Kasumi-1 (cell line): ENCODE measurements at places on chromosomes 2 and 18.
A peak's percentile ranks its signal among the peaks of the same experiment; 100 is the strongest.

- DNase-seq = no peak
Measured at GRCh38 chr18:44290366-44290977, 390.2 kb upstream of the SETBP1 start.

DNA sequence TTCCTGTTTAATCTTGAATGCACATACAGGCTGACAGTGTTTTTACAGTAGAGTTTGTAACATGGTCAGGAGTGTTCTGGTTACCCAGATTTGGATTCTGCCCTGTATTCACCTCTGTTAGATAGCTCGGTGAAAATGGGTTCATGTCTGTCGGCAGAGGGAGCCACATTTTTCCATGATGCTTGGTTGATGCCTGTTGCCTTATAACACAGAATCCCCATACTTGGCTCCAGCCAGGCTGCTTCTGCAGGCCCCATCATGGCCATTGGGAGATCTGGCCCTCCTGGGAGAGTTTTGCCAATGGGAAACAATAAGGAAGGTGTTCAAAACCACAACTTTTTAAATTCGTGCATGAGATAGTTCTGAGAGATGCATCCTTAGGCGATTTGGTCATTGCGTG is 78.1 kb downstream of the WDSUB1 start:
- peak; percentile 76 for DNase-seq

GRCh38 chr2:8367833-8368232 is 314.0 kb upstream of the ID2 start:
- DNase-seq = no peak

DNA sequence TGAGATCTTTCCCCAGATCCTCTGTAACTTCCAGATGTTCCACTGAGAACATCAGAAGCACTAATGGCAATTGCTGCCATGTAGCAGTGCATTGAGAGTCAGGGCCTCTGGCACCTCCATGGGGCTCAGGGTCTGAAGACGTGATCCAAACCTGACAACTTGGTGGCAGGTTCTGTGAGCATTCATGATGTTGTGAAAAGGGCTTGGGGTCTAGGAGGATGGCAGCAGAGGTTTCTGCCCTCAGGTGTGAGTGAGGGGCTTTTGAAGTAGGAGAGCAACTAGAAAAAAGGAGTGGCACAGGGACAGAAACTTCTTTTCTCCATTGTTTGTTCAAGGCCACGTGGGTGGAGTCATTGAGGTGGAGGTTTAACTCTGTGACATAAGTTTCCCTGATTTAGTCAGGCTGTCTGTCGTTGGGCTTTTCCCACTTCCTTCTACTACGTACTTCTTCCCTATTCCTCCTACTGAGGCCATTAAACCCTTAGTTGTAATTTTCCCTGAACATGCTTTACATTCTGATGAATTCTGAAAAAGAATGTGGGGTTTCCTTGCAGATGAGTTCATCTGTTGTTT is 13.1 kb downstream of the CFLAR start:
- peak; percentile 42 for DNase-seq

DNA sequence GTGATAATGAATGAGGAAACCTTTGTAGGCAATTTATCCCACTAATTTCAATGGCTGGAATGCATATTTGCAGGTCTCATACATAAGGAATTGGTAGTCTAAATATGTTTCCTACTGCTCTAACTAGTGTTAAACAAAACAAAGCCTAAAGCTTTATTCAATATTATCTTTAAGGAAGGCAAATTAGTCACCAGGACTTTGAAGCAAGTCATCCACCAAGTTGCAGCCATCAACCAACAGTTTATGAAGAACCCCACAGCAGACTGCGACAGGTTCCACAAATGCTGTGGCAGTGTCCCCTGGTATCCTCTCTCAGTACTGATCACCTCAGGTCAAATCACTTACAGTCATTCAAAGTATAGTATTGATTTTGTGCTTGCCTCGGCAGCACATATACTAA is 181.5 kb upstream of the ZFP36L2 start:
- DNase-seq = no peak

DNA sequence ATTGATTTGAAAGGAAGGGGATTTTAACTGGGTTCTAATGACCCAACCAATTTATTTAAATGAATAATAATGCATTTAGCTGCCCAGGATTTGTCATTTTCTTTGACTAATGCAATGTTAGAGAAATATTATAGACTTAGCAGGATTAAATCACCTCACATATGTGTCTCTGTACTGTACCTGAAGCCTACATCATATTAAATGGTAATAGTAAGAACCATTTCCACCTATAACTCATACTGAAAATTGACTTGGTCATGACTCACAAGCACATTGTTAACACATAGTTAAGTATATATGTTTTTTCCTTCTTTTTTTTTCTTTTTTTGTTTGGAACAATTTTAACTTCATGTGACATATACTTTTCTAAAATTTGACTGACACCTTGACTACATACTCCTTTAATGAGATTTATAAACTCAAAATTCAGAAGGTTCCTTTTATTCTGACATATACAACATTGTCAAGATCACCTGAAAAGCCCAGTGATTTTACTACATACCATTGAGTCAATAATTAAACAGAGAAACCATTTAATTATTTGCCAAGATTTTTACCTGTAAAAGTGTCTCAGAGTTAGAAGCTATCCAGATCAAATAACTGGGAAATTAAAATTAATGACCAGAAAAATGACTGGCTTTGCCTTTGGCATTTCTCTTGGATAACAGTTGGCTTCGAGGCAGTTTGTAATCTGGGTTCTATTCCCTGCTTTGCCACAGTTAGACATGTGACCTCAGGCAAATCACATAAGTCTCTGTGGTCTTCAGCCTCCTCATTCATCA is 58.8 kb upstream of the CDC42EP3 start:
- no peak for DNase-seq

DNA sequence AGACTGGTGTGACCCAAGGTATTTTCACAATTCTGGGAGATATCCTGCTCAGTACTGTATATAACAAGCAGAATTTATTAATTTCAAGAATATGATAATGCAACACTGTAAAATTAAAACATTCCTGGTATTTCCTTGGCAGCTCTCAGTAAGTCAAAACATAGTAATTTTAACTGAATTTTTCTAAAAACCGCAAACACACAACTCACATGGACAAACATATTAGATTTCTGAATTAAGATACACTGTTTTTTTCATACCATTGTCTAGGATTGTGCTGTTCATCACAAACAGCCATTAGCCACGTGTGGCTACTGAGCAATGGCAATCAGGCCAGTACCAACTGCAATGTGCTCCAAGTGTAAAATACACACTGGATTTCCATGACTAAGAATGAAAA is 29.6 kb downstream of the LPIN2 start:
- no peak for DNase-seq

DNA sequence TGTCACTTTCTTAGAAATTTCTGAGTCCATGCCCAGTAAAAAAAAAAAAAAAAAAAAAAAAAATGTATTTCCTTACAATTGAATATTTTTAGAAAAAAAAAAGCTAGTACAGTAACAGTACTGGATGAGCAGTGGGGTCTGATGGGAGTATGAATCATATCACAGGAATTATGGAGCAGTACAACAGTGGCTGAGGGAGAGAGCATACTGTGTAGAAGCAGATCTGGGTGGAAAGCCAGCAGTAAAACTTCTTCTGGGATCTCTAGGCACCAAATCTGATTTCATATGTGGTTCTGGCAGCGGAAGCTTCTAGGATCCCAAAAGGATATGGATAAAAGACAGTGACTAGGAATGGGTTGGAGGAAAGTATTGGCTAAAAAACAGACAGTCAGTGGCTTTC is 414.9 kb upstream of the FSHR start:
- DNase-seq = no peak

GRCh38 chr2:182672466-182673165 is 43.4 kb upstream of the DNAJC10 start:
- no peak for DNase-seq

- no peak for DNase-seq
Measured at GRCh38 chr18:56727399-56727798, 76.2 kb downstream of the WDR7 start.

GRCh38 chr2:43178602-43179542 is 47.5 kb downstream of the ZFP36L2 start:
- peak; percentile 77 for DNase-seq

- DNase-seq = peak; percentile 75
Measured at GRCh38 chr2:193584522-193584938, 1389.8 kb upstream of the TMEFF2 start.

- DNase-seq = no peak
Measured at GRCh38 chr2:40346535-40347354, 105.1 kb downstream of the SLC8A1 start.

DNA sequence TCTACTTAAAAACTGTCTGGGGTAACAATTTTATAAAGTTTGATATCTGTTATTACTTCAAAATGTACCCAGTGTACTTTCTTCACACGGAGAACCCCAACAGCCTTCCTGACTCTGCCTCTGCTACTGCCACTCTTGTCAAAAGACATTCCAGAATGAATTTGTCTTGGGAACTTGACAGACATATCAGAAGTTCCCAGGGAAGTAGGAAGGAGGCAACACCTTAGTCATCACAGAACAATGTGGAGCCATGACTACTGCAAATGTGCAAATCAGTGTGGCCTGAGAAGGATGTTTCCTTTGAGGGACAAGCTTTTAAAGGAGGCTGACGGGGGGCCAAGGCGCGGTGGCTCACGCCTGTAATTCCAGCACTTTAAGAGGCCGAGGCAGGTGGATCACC is 133.8 kb upstream of the RNF152 start:
- no peak for DNase-seq

- no peak for DNase-seq
Measured at GRCh38 chr2:54047091-54047490, 68.3 kb upstream of the ACYP2 start.

DNA sequence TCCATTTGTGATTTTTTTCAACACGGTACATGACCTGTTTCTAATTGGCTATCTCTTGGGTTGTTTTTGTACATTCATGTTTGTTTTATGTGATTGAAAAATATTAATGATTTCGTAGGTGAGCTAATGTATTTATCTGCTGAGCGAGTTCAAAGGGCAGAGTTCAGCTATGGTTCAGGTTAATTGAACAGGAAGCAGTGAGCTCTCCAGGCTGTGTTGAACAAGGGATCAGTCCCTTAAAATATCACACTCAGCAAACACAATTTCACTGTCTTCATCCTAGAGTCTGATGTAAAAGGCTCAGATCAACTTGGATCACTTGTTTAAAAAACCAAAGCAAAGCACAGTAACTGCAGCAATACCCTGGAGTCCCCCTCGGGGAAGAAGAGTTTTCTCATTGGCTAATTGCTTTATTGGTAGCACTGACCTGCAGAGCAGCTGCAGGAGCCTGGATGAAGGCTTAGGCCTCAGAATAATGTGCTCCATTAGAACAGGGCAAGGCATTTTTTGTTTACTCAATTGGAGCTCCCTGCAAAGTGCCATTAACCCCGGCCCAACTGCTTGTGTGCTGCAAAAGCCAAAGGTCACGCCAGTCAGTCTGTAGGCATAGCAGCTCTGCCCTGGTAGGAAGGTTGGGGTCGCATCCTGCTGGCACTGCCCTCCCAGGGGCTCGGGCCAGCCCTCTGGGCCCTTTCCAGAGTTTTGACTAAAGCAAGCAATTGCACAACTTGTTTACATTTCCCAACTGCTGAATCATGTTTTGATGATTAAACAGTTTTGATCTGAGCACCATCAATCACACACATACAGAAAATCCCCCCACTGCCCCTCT is 10.5 kb downstream of the ONECUT2 start:
- DNase-seq = no peak

GRCh38 chr2:26255759-26256384 is 11.1 kb downstream of the HADHB start:
- DNase-seq = peak; percentile 40

DNA sequence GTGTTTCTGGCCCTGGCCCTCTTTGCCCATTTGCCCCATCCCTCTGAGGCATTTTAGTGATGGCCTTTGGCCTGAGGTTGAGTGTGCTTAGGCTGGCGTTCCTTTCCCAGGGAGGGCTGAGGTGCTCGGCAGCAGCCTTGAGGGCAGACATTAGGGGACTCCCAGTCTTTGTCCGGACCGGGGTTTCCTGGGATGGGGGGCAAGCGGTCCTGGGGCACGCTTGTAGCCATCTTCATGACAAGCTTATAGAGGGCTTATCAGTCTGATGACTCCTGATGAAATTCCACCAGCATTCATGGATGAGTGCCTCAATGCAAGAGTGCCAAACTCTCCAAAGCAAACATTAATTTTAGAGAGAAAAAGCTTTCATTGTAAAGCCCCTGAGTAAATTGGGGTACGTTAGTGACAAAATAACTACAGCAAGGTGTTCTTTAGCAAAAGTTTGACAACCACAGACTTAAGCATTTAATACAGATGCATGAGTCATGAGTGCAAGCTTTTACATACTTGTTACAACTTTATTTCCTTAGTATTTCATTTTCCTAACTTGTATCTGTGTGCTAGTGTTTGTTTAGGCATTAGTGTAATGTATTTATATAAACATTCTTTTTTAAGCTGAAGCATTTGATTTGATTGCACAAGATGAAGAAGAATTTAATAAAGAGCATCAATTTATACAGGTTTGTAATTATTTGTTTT is 45.6 kb downstream of the CEP192 start:
- no peak for DNase-seq
